Stimulated activated memory B cell treated with anti-CD40 and anti-IgM and Interleukin-4, amounts not matched to agents 10 μg/mL and 1 μg/mL and 100 μg/mL, for 72 hours (primary cell): ENCODE measurements at places on chromosomes 16 and 17.
A peak's percentile ranks its signal among the peaks of the same experiment; 100 is the strongest.

- peak; percentile 66 for ATAC-seq
These were observed 274.9 kb upstream of the CCL2 start for GRCh38 chr17:33980193-33980592.

- no peak for ATAC-seq
These were observed 5.8 kb upstream of the MT1B start for GRCh38 chr16:56645838-56646237.

DNA sequence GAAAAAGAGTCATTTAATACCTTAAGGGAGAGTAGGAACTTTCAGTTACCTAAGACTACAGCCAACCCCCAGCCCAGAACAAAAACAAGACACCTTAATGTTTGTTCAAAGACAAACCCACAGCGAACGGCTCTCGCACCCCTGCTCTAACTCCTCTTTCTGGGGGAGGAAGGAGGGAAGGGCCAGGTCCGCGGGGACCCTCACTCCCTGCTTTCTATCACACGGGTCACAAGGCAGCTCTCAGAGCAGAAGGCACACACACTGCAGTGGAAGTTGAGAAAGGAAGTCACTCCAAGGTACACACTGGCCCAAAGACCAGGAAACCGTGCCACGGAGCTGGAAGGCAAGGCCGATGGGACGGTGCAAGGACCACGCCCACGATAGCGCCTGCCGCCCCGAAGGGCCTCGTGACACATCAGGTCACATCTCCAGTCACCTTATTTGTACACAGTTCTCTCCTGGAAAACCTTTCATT is 10.0 kb downstream of the LITAFD start:
- peak; percentile 65 for ATAC-seq

DNA sequence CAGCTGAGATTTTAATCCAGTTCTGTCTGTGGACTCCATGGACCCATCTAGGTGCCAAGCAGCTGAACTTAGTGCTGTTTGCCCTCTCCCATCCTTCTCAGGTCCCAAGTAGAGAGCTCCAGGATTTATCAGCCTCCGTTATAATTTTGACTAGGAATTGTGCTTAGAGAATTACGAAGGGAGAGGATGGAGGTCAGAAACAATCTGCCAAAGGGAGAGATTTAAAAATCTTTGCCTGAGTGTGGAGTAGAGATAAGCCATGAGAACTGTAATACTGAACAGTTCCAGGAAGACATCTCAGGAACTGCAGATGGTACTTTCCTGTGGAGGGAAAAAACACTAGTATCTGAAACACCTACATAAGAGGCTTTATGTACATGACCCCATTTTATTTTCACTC is 27.0 kb downstream of the CEP95 start:
- no peak for ATAC-seq

GRCh38 chr17:8703001-8703400 is 41.6 kb downstream of the CCDC42 start:
- no peak for ATAC-seq

- ATAC-seq = no peak
These were observed 205.0 kb downstream of the NTN1 start for GRCh38 chr17:9226130-9226793.

- peak; percentile 13 for ATAC-seq
These were observed 39.1 kb upstream of the PABPN1L start for GRCh38 chr16:88905563-88905962.

- no peak for ATAC-seq
These were observed 32.6 kb downstream of the HS3ST3B1 start for GRCh38 chr17:14333506-14333905.

GRCh38 chr17:1095090-1095852 is 84.5 kb downstream of the ABR start:
- no peak for ATAC-seq

- ATAC-seq = no peak
These were observed 19.1 kb downstream of the FAM20A start for GRCh38 chr17:68581863-68582645.

DNA sequence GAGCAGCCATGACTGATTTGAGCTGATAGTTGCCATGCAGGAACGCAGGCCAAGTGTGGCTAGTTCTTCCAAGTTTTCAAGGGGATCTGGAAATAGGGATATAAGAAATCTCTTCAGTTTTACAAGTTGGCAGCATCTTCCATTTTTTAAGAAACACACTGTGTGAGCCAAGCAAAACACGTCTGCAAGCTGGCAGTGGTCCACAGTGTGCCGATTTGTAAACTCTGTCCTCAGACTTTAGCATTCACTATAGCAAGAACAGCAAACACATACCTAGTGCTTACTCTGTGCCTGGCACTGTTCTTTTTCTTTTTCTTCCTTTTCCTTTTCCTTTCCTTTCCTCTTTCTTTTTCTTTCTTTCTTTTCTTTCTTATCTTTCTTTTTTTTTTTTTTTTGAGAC is 2.9 kb downstream of the ORAI3 start:
- no peak for ATAC-seq

- ATAC-seq = no peak
These were observed 156.2 kb upstream of the TNRC6C start for GRCh38 chr17:77802333-77802615.

DNA sequence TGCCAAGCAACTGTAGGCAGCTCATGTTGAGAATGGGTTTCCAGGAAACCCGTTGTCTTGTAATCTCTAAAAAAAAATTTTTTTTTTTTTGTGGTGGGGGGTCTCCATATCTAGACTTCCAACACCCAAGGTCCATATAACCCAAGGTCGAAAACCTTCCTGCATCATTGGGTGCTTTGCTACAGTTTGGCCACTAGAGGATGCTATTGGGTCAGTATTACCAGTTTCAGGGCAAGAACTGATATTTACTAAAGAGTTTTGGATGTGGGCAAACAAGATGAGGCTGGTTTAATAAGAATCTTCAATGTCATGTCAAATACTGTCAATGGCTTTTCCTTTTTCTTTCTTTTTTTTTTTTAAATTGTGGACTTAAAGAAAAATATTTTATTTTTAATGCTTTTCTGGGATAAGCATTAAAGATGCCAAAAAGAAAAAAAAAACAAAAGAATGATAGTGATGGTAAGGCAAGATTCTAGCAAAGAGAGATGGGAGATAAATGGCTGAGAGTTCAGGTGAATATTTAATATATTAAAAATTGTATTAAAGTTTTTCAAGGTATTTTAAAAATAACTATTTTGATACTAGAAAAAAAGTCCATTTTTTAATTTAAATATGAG is 62.2 kb downstream of the DHRS7C start:
- ATAC-seq = no peak

DNA sequence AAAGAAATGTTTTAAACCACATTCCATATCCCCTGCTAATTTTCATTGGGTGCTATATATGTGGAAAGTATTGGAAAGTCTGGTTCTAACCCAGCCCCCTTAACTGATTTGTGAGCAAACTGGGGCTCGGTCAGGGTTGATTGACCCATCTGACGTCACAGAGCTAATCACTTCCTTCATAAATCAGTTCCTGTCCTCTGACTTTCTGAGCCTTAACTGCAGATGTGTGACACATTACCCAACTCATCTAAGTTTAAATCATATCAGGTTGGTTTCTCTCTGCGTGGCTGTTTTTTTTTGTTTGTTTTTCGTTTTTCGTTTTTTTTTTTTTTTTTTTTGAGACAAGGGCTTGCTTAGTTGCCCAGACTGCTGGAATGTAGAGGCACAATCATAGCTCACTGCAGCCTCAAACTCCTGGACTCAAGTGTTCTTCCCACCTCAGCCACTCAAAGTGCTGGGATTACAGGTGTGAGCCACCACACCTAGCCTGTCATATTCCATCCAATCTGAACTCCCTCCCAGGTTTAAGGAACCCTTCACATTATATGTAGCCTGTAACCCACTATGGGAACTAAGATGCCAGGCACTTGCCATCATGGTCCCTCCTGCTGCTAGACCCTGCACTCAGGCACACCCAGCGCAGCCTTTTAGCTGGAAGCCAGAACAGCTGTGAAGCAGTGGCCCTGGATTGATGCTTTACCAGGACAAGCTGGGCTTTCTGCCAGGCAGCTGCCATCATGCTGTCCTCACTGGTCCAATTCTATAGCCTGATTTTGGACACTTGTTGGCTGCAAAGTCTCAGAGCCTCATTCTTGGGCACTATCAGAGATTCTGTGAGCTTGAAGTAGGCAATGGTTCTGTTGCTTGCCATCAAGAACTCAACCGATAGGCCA is 6.9 kb upstream of the BPTF start:
- ATAC-seq = peak; percentile 88

- no peak for ATAC-seq
These were observed 34.0 kb downstream of the YPEL2 start for GRCh38 chr17:59365383-59365981.

- no peak for ATAC-seq
These were observed 53.4 kb downstream of the GRB2 start for GRCh38 chr17:75352079-75352569.

- ATAC-seq = peak; percentile 91
These were observed 11.9 kb upstream of the SLC4A1 start for GRCh38 chr17:44279666-44280391.

GRCh38 chr17:17760350-17760749 is 76.4 kb downstream of the SREBF1 start:
- no peak for ATAC-seq

- ATAC-seq = no peak
These were observed 28.4 kb downstream of the PIPOX start for GRCh38 chr17:29071303-29071702.

GRCh38 chr17:7557775-7558543 is 591 bp upstream of the TNFSF13 start:
- ATAC-seq = peak; percentile 70

DNA sequence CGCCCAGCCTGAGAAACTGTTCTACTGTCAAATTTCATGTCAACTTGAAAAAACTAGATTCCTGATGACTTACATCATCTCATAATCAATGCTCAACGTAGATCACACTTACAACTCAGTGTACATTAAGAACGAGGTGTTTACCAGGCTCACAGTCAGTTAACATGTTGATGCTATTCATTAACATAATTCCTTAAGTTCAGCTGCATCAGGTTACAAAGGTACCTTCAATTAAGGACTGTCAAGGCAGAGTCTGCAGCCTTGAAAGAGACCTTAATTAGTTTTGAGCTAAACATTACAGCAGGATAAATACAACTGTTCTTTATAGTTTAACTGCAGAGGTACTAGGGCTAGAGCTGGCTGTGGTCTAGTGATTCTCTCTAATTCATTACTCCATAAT is 1.9 kb downstream of the GNA13 start:
- ATAC-seq = no peak

GRCh38 chr17:81808778-81809555 is 5.0 kb downstream of the GCGR start:
- no peak for ATAC-seq

DNA sequence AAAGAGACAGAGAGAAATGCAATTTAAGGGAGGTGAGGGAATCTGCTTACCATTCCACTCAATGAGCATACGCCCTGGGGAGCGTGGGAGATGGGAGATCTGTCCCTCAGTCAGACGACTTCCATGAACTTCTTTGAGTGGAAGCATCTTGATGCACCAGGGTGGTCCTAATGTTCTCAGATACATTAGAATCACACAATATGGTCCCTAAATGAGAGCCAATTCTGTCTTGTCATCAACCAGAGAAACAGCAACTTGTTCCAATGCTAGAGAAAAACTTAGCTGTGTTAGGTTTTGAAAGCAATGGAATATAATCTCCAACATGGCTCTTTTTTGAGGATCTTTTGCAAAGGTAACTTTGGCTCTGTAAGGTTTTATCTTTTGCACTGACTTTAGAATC is 44.1 kb downstream of the GPR139 start:
- no peak for ATAC-seq

- ATAC-seq = no peak
These were observed 227.5 kb upstream of the ZFHX3 start for GRCh38 chr16:73275448-73275847.

GRCh38 chr16:24822542-24822941 is 23.2 kb upstream of the SLC5A11 start:
- no peak for ATAC-seq

GRCh38 chr17:35889241-35889640 is 9.1 kb upstream of the CCL5 start:
- ATAC-seq = no peak

- no peak for ATAC-seq
These were observed 37.1 kb upstream of the ADCY7 start for GRCh38 chr16:50229149-50229726.

GRCh38 chr16:85419503-85420408 is 193.4 kb upstream of the GSE1 start:
- ATAC-seq = no peak

GRCh38 chr16:14356064-14356463 is 274.0 kb downstream of the PARN start:
- no peak for ATAC-seq
